ENCODE measurements at places on chromosomes 2 and 18.

- no peak for DNase-seq
Observed at GRCh38 chr2:15968280-15969178, 28.2 kb downstream of the MYCN start.

DNA sequence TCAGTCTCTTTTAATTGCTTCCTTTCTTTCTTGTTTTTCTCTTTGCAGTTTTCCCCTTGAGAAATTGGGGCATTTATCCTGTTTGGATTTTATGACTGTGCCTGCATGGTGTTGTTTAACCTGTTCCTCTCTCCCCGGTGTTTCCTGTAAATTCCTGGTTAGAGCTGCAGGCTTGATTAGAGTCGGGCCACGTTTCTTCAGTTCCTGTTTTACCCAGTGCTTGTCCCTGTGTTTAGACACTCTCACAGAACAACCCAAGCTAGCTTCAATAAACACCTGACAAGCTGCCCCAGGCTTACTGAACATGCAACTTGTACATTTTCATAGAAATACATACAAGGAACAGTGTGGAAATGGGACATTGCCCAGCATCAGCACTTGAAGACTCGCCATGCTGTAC lies 53.9 kb downstream of the NGEF start:
- no peak for DNase-seq

DNA sequence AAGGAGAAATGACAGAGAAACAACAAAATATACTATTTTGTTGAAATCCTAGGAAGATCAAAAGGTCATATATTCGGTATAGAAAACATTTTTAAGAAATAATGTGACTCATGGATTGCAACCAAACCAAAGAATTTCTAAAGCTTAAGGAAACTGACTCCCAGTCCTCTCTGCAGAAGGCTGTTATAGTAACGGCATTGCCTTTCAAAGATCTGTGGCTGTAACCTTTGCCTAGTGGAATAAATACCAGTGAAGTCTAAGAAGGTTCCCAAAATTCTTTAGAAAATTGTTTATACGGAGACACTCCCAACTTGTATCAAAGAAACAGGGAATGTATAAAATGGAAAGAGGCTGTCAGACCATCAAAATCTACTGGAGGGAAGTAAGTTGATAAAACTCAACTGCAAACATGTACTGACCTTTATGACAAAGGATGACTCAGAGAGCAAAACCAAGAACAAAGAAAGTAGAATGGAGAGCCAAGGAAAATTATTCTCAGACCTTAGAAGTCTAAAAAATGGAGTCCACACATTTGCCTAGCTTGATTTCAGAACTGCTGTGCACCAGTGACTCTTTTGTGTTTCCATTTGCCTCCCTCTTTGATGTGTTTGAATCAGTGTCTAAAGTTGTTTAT lies 48.6 kb upstream of the FSIP2 start:
- DNase-seq = no peak

DNA sequence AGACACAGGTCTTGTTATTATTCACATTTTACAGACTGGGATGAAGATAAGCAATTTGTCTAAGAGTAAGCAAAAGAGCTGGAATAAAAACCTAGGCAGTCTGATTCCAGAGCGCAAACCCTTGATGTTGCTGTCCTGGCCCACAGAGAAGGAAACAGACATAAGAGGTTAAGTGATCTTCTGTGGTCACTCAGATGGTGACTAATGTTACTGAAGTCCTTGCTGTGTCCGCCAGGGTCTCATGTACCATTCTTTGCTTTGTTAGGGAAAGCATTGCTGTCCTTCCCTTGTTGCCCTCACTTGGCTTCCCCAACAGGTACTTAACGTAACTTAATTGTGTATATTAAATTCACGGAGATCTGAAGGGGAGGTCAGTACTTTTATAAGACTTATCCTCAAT lies 14.9 kb upstream of the FAP start:
- DNase-seq = no peak

GRCh38 chr2:144225076-144225475 lies 294.8 kb downstream of the ZEB2 start:
- DNase-seq = no peak

- DNase-seq = no peak
Observed at GRCh38 chr2:16387461-16387984, 278.1 kb downstream of the CYRIA start.

DNA sequence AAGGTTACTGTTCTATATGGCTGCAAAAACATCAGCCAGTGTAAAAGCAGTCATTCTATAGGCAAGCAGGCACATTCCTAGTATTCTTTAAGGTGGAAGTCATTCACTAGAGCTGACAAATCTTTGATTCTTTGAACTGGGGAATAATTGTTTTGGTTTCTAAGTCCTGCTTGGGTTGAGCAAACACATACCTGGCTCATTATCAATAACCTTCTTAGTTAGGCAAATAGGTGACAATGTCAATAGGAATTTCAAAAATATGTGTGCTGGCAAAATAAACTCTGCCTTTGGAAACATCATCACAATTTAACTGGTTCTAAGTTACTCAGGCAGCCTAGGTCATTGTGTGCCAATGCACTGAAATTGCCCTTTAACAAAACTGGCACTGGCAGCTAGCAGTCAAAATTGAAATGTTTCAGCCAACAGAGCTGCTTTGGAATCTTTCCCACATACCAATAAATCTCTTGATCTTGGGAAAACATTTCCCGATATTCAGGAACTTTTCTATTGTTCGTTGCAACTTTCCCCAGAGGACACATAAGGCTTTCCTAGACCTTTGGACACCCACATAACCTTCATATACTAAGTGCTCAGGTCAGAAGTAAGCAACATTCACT lies 402.0 kb upstream of the MMADHC start:
- no peak for DNase-seq

GRCh38 chr2:173715441-173715840 lies 249.7 kb downstream of the SP3 start:
- DNase-seq = no peak

DNA sequence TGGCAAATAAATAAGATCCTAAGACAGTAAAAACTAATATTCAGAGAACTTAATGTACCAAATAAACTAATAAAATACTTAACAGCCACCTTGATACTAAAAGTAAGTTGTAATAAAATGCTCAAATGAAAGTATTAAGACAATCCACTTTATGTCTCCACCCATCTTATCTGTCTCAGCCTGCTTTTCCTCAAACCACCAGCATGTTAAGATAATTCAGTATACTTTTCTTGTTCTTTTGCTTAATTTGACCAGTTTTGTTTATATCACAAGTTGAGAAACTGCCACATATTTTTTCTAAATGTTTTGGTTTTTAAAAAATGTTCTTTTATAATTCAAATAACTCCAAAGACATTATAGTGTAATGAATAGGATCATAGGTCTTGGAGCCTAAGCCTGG lies 142.0 kb downstream of the MBD5 start:
- no peak for DNase-seq

DNA sequence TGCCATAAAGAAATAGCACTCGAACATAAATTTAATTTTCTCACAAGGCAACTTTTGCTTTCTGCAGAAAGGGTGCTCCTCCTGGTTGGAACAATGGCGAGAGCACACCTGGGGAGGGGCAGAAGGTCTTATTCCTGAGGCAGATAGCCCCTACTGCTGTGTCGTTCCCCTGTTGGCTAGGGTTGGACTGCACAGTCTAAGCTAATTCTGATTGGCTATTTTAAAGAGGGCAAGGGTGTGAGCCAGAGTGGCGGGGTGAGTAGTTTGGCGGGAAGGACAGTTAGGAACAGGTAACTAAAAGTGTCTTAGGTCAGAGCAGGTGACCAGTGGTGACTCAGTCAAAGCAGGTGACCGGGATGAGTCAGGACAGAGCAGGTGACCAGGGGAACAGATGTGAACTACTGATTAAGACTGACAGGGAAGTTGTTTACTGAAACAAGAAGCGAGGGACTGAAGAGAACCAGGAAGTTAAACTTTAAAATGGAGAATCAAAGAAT lies 49.7 kb upstream of the AGAP1 start:
- no peak for DNase-seq

GRCh38 chr18:72056171-72056570 lies 488.0 kb downstream of the CBLN2 start:
- no peak for DNase-seq

GRCh38 chr2:156192468-156192867 lies 140.1 kb downstream of the NR4A2 start:
- no peak for DNase-seq

DNA sequence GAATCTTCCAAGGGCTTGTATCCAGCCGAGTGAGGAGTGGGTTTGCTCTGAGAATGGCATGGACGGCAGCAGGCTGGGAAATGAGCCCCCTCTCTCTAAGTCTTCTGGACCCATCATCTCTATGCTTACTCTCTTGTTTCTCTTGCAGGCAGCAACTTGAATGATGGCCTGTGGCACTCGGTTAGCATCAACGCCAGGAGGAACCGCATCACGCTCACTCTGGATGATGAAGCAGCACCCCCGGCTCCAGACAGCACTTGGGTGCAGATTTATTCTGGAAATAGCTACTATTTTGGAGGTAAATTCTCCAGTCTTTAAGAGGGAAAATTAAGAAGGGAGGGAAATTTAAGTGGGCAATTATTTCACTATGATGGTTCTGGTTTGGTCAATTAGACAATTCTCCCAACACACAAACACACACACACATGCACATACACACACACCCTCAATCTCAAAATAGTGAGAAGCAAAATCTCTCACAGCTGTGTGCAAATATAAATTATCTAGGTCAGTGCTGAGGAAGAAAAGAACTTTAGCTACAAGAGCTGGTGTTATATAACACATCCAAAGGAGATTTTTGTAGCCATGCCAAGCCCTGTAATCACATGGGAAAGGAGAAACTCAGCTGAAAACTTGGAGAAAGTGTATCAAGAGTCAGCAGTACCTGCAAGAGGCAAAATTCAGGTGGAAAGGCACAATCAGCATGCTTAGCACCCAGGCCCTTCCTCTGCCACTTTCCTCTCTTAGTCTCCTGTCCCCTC lies 499.2 kb downstream of the CNTNAP5 start:
- no peak for DNase-seq

DNA sequence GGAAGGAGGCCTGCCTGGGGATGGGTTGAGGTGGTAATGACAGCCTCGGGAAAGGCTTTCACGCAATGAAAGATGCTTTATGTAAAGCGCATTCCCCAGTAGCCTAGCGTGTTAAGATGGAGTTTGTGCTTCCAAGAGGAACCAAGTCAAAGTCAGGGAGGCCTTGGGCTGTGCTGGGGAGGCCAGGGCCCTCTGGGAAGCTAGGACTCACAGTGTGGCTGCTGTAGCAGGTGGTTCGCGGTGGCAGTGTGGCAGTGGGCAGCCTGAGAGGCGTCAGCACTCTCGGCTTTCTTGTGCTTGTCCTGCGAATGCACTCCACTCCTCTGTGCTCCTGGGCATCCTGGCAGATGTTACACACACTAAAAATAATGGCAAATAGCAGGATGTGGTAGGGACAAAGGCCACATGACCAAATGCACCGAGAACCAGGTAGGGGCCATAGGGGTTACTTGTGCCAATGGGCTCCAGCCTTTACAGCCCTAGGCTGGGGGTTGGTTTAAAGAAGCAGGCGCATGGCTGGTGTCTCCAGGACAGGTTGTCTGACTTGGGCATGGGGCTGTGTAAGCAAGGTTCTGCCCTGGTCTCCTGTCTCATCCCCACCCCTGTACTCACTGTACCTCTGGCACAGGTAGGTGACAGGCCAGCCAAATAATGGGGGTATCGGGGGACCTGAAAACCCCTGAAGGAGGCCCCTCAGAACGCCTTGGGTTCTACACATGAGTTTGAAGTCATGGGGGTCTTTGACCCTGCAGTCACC lies 154.4 kb upstream of the TWIST2 start:
- no peak for DNase-seq

- DNase-seq = no peak
Observed at GRCh38 chr2:152411154-152411553, 76.2 kb downstream of the FMNL2 start.

- DNase-seq = no peak
Observed at GRCh38 chr2:207546822-207547221, 17.1 kb downstream of the CREB1 start.

DNA sequence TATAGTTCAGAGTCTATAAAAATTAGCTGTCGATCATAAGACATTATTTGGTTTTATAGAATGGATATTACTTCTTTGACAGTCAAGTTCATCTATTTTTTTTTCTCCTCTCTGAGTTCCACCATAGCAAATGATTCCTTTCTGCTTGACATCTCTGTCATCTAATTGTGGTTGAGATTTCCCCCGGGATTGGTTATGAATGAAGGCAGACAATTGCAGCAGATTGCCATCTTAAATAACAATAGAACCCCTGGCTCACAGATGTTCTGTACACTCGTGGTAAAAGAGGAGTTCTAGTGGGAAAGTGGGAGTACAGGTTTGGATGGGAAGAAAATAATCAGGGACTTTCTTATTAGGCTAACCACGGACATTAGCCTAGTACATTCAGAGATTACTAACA lies 292.1 kb upstream of the NRXN1 start:
- DNase-seq = no peak

- DNase-seq = no peak
Observed at GRCh38 chr2:25590921-25591505, 82.4 kb downstream of the DTNB start.

GRCh38 chr18:74050807-74051206 lies 96.8 kb downstream of the FBXO15 start:
- no peak for DNase-seq

GRCh38 chr2:4553241-4553640 lies 849.9 kb downstream of the DCDC2C start:
- no peak for DNase-seq

GRCh38 chr2:237935740-237936452 lies 30.9 kb upstream of the UBE2F start:
- no peak for DNase-seq

DNA sequence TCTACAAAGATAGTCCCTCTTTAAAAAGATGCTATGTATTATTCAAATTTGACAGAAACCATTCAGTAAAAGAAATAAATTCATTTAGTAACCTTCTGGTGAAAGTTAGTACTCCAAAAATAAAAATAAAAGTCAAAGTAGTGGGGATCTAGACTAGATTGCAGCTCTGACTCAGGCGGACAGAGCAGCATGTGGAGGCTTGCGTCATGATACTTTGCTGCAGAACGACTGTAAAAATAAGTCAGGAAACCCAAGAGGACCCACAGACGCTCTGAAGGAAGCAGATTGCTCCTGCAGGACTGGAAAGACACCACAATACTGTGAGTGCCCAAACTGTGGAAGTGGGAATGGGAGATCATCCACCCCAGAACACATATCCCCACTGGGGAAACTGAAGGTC lies 301.9 kb downstream of the RIT2 start:
- DNase-seq = no peak

DNA sequence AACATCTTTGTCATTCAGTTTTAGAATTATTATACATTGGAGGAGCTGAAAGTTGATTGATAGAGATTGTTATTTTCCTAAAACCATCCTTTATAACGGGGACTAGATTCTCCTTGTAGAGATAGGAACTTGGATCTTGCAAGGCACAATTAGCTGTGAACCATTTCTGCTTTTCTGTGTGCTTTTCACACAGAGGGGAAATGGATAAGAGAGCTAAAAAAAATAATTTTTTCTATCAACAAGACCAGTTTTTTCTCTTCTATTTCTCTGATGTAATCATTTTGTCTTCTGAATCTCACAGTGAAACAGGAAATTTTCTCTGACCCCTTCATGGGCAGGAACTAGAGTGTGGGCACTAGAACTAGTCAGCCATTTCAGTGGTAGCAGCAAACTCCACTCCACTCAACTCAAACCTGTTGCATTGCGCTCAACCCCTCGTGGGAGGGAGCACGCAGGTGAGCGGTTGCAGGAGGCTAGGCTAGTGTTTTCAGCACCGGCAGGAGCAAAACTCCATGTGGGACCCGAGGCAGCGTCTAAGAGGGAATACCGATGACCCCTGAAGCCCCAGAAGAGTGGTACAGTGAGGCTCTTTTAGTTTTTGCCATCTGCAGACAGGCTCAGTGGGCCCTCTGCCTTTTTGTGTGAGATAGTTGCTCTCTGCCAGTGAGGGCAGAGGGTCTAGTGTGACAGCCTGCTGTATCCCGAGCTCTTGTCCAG lies 24.0 kb upstream of the SLC39A10 start:
- no peak for DNase-seq

GRCh38 chr2:45636008-45636407 lies 15.5 kb upstream of the PRKCE start:
- no peak for DNase-seq
